ENCODE measurements at places on chromosomes 16 and 17. TPM values are rescaled to one million over a fixed set of nuclear protein-coding genes. Genes with fewer than 3 reads are reported as not detected.

CLEC3A gene
- not detected for total RNA-seq

HOXB1 gene
- not detected for total RNA-seq

SARM1 gene
- 5.0 TPM for total RNA-seq

DNA sequence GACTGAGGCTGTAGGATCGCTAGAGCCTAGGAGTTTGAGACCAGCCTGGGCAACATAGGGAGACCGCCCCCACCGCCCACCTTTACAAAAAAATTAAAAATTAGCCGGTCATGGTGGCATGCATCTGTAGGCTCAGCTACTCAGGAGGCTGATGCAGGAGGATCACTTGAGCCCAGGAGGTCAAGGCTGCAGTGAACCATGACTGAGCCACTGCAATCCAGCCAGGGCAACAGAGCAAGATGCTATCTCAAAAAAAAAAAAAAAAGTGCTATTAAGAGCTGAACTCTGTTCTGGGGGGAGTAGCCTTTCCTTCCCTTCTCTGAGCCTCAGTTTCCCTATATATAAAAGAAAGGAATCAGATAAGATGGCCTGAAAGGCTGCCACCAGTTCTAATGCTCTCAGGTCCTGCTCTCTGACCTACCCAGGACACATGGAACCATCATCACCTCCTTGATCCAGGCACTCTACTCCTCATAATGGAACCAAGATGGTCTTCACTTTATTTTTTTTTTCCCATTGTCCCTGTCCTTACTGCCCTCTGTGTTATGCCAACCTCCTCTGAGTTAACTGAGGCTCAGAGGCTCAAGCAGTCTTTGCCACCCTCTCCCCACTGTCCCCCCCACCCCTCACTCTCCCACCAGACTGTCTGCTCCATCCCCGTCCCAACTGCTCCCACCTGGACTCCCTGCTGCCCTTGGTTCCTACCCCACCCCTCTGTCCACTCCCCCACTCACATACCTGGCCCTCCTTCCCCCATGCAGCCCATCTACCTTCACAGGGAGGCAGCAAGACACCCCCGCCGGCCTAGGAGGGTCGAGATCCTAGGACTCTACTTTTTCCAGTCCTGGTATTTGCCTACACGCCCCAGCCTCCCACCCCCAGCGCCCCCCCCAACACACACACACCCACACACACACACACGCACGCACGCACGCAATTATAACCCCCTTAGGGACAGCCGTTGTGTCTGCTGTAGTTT lies 23.8 kb upstream of the EIF1 start:
- DNase-seq: peak; percentile 36

GRCh38 chr17:56510554-56511342 lies 82.8 kb upstream of the NOG start:
- no peak for DNase-seq

DNA sequence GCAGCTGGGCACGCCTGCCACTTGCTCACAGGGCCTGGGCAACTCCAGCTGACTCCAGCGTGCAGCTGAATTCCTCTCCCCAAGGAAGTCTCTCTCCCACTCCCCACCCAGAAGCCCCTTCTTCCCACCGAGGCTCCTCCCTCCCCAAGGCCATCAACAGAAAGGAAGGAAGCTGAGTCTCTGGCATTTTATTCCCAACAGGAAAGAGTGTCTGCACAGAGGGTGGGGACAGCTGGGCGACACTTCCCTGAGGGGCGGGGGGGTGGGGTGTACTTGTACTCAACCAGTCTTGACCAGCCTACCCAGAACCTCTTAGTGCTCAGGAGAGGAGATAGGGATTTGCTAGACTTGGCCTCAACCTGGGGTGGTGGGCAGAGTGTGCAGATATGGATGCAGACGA lies at the start of gene EXOC3L1:
EXOC3L1 (minus strand) TSS at position 96 of the 400 bp plus-strand sequence. CDS start 460 bp downstream, outside the sequence.
- no peak for DNase-seq

DNA sequence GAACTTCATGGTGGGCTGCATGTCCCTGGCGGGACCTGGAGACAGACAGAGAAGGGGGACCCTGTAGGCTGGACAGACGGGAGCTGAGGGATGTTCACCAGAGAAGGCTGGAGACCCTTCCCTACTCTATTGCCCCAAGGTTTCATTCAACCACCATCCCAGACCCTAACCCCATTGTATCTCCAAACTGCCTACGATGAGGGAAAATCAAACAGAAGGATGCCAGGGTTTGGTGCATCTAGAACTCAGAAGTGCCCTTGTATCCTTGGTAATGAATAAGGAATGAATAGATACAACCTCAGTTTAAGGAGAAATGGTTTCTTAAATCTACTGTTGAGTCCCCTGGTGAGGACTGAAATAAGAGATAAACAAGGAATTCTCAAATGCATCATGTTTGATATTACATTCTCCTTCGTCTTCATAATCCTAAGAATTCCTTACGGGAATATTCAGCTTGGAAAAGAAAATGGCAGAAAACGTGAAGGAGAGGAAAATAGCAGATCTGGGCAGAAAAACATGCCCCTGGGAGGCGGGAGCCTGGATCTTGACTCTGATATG lies 16.4 kb downstream of the TNS4 start:
- DNase-seq: no peak

GRCh38 chr16:21097151-21097550 lies 53.5 kb downstream of the DNAH3 start:
- DNase-seq: no peak

- DNase-seq: no peak
These were observed 14.0 kb downstream of the SALL1 start for GRCh38 chr16:51137097-51137496.

DNA sequence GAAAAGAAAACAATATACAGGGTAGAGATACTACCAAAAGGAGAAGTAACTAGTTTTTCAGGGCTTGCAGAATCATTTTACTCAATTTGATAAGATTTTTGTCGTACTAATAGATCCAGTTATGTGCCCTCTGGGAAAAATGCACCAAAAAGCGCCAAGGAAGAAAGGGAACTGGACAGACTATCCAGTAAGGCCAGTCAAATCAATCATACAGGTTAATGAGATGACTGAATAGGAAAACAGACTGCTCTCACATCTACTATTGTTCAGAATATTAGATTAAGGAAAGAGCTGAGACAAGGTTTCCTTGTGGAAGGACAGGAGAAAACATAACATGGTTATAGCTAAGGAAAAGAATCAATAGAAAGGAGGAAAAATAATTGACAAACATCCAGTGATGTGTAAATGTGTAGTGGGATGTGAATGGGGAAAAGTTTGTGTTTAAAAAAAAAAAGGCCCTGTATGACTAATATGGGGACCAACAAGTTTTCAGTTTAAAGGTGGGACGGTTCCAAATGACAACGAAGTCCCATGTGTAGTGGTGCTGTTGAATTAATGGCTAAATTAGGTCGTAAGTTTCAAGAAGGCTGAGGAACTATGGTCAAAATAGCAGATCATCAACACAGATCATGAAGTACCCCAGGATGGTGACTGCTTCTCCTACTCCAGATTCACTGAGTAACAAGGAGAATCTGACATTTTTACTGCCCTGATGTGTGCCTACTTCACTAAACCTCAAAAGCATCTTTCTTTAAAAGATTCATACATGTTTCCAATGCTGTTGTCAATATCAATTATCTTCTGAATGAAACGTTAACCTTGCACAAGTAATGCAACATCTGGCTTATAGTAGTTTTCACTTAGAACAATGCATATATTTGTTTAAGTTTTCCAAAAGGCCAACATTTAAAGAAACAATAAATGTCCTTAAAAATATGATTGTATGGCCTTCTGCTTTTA lies 40.7 kb downstream of the BRIP1 start:
- DNase-seq: no peak

GRCh38 chr16:13779676-13780075 lies 140.3 kb upstream of the ERCC4 start:
- peak; percentile 65 for DNase-seq

GRCh38 chr16:30820952-30821421 lies 34.0 kb upstream of the ZNF629 start:
- DNase-seq: no peak

Data from Caki2 (cell line).